Activated T-helper 2 cell treated with anti-CD3 and anti-CD28 coated beads, Interferon-gamma antibody, Interleukin-2, Interleukin-4, amounts not matched to agents 10 μg/mL and 5 μg/mL and 100 μg/mL, durations not matched to agents 14 hours and 24 hours and 36 hours (primary cell): ENCODE measurements at places on chromosomes 4 and X.

- no peak for DNase-seq
Observed at GRCh38 chr4:121668368-121669162, 28.2 kb downstream of the ANXA5 start.

DNA sequence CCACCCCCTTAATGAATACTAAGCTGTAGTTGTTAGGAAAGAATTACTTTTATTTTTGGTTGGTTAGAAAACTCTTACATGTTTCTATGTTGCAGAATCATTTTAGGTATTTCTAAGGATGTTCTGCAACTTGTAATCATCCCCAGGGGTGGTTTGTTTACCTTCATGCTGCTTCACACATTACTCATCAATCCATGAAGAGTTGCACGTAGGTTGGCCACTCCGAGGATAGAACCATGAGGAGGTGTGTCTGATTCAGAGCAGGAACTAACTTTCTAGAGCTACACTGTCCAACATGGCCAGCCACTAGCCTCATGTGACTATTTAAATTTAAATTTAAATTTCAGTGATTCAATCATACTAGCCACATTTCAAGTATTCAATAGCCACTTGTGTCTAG is 127.2 kb upstream of the FRMPD4 start:
- no peak for DNase-seq

- DNase-seq: no peak
Observed at GRCh38 chr4:947491-947971, 15.3 kb downstream of the TMEM175 start.

DNA sequence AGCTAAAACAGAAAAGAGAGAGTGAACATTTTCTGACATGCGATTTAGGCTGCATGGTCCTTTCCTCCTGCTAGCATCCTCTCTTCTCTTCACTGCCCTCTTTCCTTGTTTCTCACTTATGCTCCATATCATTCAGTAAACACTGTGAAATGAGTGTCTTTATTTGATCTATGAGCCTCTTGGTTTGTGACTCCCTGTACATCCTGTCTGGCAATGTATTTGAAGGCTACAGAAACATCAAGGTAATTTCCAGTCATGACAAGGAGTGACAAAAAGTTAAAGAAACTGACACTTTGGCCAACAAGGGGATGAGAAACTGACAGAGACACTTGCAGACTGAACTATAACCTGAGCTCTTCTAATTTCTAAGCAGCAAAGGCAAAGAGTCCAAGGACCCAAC is 8.7 kb downstream of the FTHL17 start:
- no peak for DNase-seq

GRCh38 chr4:87835197-87835596 is 2.4 kb downstream of the MEPE start:
- no peak for DNase-seq

- DNase-seq: no peak
Observed at GRCh38 chr4:154317201-154317999, 174.2 kb downstream of the DCHS2 start.

- no peak for DNase-seq
Observed at GRCh38 chr4:14917298-14917633, 85.0 kb upstream of the CPEB2 start.

DNA sequence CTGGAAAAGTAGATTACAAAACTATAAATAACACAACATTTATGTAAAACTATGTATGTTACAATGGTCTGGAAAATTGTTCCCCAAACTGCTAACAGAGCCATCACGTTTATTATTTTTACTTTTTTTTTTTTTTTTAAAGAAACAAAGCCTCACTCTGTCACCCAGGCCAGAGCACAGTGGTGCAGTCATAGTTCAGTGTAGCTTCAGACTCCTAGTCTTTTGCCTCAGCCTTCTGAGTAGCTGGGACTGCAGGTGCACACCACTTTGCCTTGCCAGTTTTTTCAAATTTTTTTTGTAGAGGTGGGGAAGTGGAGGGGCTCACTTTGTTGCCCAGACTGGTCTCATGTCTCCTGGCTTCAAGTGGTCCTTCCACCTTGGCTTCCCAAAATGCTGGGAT is 180.1 kb upstream of the SPRY1 start:
- DNase-seq: no peak

DNA sequence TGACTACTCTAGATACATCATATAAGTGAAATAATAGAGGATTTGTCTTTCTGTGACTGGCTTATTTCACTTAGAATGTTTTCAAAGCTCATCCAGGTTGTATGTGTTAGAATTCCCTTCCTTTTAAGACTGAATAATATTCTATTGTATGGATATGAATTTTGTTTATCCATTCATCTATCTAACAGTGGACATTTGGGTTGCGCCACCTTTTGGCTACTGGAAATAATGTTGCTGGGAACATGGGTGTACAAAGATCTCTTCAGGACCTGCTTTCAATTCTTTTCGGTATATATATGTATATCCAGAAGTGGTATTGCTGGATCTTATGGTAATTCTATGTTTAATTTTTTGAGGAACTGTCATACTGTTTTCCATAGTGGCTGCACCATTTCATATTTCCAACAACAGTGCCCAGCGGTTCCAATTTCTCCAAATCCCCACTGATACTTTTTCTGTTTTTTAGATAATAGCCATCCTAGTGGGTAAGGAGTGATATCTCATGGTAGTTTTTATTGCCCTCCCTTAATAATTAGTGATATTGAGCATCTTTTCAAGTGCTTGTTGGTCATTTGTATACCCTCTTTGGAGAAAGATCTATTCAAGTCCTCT is 3.4 kb upstream of the SCD5 start:
- no peak for DNase-seq
